NCI-H2171 (cell line): ENCODE measurements at places on chromosomes 12 and 14.
A peak's percentile ranks its signal among the peaks of the same experiment; 100 is the strongest.

- no peak for DNase-seq
These were observed 275.2 kb upstream of the SSTR1 start for GRCh38 chr14:37932481-37932880.

DNA sequence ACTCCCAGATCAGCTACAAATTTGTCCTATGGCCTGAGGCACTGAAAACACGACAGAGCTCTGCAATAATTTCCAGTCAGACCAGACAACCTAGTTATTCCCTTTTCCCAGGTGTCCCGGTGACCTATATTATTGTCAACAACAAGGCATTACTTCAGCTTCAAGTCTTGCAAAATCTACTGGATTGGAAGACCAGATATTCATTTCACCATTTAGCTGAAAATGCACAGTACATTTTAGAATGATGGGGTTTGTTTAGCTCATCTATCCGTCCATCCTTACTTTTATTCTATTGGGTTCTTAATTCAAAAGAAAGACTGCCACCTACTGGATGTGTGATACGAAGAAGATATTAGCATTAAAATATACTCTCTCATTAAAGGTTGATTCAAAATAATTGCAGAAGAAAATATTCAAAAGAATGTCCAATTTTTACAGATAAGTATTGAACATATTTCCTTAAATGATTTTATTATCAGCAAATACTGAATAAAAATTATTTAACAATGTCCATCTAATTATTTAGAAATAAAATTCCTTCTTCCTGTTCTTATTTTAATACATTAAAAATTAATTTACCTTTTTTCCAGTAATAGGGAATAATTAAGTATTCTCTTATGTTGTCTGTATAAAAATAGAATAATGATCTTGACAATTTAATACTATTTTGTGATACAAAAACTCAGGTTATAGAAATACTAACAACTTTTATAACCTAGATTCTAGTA lies 244.9 kb upstream of the LRIG3 start:
- peak; percentile 14 for DNase-seq

DNA sequence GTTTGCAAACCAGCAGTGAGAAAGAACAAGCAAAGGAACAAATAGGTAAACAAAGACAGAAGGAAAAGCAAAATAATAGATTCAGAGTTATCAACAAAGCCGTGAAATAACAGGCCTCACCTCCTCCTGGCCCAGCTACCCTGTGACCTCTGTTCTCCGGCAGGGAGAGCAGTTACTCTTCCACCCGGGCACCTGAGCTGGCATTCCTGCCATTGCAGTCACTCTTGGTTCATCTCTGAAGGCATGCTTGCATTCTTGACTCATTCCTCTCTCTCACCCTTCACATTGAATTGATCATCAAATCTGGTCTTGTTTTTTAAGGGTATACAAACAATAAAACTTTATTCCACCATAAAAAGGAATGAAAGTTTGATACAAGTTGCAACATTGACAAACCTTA lies 95.1 kb downstream of the TTC8 start:
- DNase-seq = no peak

DNA sequence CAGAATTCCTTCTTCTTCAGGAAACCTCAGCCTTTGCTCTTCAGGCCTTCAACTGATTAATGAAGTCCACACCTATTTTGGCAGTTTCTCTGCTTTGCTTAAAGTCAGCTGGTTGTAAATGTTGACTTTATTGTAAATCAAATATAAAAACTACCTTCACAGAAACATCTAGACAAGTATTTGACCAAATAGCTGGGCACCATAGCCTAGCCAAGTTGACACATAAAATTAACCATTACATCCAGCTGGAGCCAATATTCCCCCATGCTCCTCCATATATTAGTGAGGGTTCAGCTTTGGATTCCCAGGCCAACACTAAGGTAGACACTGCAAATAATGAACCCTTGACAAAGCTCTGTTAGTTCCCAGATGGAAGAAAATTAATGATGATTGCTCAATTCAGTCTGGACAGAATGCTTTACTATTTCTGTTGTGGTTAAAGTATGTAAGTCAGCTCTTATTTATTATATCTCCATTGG lies 125.5 kb downstream of the ZFP36L1 start:
- DNase-seq = no peak

GRCh38 chr12:118582863-118583262 lies 206.5 kb downstream of the SUDS3 start:
- DNase-seq = no peak

DNA sequence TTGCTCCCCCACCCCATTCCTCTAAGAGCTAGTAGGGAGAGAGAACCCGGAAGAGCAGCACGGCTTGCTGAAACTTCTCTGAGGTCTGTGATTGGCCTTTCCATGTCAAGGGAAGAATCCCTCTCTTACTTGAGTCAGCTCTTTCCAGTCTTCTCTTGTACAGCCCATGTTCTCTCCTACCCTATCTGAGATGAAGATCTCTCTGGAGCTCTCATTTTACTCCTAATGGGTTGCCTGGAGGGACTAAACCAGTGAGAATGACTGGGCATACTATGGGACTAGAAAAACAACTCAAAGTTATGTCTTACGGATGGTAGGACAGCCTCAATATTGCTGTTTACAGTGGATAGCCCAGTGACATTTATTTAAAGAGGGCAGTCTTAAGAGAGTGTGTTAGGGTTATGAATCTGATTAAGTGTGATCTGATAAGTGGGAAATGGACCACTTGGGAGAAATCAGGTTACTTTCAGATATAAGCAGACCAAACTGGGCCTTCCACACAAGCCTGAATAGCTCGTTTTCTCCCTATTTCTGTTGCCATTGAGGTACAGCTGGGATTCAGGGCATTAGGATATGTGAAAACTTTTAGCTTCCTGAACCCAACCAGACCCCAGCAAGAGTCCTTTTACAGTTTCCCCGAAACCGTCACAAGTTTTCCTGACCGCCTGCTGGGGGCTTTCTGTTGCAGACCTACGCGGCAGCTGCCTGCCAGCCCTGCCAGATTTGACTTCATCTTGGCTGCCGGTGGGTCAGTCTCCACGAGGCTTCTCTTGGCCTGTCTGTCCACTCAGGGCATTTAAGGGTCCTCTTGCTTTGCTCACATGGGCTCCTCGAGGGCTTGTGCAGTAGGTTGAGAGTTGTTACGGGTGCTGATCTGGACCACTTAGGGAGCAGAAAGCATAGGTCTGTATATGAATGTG lies 16.9 kb downstream of the ETV6 start:
- no peak for DNase-seq

DNA sequence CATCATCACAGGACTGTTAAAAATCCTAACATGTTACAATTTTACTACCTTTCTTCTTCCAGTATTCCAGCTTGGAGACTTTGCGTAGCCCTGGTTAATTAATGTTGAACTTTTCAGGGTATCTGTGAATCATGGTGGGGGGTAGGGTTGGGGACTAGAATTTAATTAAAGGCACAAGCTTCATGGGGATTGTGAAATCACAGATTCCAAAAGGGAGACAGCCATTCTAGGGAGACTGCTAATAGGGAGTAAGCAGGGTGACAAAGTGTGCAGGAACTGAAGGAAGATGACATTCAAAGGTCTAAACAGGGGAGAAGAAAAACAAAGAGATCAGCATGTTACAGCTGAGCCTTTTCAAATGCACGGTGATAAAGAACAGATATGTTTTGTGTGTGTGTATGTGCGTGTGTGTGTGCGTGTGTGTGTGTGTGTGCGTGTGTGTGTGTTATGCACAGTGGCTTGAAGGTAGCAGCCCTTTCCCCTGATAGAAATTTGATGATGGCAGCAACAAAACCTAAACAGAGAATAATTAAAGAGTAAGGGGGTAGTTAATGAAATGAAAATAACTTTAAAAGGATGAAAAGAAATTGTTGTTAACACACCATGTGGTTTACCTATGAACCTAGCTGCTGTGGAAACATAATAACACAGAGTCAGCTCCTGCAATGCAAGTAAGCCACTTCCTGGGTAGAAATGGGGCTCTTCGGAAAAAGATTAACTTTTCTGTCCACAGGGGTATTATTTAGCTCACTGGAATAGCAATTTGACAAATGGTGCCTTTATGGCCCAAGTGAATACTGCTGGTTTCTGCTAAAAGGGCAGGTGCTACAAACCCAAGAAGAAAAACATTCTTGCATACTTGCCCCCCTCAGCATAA lies 581.7 kb downstream of the DIO2 start:
- DNase-seq = no peak

GRCh38 chr12:58563621-58564020 lies 356.7 kb downstream of the LRIG3 start:
- no peak for DNase-seq

DNA sequence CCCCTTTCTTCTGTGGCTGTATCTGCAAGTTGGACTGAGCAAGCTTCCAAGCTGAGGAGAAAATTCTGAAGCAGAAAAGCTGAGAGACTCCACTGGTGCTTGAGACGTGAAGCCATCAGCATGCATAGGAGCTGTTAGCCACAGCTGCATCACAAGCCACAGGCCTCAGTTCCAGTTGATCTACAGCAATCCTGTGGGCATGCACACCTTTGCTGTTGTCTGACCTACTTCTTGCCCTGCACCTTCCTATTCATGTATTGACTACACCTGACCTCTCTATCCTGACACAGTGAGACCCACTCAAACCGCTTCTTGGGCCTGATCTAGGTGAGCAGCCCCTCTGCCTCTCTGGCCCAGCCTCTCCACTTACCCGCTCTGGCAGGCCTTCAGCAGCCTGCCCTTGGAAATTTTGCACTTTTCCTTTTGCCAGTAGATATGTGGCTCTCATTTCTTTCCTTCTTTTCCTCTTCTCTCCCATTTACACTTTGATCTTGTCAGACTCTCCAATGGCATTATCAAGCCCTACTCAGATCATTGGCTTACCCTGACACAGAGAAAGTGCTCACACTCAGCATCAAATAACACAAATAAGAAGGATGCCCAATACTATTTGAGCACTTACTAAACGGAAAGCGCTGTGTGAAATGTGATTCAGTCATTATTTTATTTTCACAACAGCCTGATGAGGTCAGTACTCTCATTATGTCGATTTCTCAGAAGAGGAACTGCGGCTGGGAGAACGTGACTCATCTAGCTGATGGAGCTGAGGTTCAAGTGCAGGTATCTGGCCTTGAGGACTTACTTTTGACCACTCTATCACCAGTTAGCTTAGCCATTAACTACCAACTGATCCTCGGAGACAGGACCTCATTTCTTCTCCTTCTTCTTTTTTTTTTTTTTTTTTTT lies 21.9 kb upstream of the PTGR2 start:
- DNase-seq = no peak

DNA sequence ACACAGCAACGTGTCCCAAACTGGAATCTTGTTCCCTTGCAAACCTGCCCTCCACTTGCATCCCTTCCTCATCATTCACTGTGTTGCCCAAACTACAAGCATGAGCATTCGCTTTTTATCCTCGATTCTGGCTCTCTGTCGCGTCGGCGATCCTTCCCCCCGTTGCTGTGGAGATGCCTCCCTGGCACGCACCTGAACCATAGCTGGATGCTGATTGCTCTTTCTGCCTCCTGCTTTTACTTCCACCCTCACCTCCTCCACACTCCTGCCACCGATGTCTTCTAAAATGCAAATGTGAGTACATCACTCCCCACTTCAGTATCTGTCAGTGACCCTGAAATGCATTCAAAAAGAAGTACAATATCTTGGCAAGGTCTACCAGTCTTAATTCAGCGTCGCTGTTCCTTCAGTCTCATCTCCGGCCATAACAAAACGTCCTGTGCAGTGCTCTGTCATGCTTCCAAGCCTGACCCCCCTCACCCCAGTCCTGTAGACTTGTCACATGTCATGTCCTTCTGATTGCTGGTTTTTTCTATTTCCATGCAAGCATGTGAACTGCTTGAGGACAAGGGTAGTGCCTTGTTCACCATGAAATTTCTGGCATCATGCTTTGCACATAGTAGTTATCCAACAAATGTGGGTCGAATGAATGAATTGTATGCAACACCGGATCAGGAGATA lies 2.5 kb upstream of the PPP2R5C start:
- DNase-seq = no peak

DNA sequence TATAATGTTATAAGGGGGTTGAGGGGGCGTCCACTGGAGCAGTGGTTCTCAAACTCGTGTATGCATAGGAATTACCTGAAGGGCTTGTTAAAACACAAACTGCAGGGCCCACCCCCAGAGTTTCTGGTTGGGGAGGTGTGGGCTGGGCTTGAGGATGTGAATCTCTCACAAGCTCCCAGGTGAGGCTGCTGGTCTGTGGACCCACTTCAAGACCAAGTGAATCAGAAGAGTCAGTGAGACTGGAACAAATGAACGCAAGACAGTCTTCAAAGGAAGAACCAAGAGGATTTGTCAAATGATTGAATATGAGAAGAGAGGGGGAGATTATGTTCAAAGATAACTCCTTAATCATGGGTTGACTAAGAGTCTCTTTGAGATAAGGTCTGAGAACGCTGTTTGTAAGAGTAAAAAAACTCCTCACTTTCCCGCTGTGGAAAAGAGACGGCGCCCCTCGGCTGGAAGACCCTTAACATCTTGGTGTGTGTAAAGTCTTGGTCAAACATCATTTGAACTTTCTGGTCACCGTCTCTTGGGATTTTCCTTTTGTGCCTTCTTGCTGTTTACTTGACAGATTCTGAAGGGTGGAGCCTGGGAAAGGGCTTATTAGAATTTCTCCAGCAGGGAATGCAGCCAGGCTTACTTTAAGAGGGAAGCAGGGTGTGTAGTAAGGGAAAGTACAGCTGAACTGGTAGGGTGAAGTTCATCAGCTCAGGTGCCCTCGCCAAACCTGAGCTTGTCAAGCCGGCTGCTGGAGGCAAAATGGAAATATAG lies 5.3 kb upstream of the FOXN3 start:
- no peak for DNase-seq

DNA sequence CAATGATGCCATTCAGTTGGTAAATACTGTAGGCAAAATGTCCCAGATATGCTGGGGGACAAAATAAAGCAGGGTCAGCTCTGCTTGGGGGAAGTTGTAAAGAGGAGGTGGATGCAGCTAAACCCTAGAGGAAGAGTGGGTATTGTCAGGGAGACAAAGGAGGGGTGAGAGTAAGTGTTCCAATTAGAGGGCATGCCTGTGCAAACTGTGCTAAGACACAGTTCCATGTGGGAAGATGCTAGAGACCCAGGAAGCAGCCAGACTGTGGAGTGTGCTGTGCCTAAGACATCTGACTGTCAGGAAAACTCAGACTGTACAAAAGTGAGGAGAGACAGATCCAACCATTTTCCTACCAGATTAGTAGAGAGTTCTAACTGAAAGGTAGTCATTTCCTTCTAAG lies 474.3 kb downstream of the ATP23 start:
- DNase-seq = no peak

DNA sequence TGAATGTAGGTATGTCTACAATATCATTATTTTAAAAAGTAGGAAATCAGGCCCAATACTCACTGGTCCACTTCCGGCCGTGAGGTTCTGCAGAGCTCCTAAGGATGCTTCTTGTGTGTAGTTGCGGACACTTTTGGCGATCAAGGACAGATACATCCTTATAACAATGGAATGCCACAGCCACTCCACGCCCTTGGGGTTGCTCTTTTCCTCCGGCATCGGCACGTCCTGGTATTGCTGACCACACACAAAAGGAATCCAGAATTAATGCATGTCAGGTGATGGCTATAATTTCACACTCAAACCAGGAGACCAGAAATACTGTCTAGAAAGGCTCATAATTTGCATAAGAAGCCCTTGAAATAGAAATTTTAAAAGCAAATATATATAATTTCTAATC lies 65.6 kb upstream of the YARS2 start:
- no peak for DNase-seq
